ENCODE measurements at places on chromosomes 6 and 20. TPM values are rescaled to one million over a fixed set of nuclear protein-coding genes. Genes with fewer than 3 reads are reported as not detected.
A peak's percentile ranks its signal among the peaks of the same experiment; 100 is the strongest.

DNA sequence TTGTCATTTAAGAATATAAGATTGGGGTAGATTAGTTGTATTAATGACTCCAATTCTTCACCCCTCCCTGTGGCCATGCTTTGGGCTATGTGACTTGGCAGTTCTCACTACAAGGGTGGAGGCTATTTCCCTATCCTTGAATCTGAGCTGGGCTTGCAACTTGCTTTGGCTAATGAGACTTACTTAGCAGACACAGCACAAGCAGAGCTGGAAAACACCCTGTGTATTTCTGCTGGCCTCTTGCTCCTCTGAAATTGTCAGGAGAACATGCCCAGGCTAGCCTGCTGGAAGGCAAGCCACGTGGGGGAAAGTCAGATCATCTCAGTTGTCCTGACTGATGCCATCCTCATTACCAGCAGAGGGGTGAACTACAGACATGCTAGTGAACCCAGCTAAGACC lies 126.5 kb upstream of the HDGFL1 start:
- no peaks in the 10 kb centered on the region for H3K4me1 ChIP-seq
- no peaks in the 10 kb centered on the region for H3K36me3 ChIP-seq
- H3K27me3 ChIP-seq, result no peaks in the 10 kb centered on the region
- H3K4me3 ChIP-seq, result no peak overlapping the region
- H3K27ac ChIP-seq, result no peak overlapping the region

HNF4A gene
- polyA plus RNA-seq, result 324 TPM

- no peaks in the 10 kb centered on the region for H3K27me3 ChIP-seq
- H3K4me1 ChIP-seq, result no peaks in the 10 kb centered on the region
- no peak overlapping the region for H3K4me3 ChIP-seq
- peaks cover 25% of the 10 kb centered on the region for H3K36me3 ChIP-seq
These were observed 21.5 kb downstream of the ZNF337 start for GRCh38 chr20:25675161-25675560.

DNA sequence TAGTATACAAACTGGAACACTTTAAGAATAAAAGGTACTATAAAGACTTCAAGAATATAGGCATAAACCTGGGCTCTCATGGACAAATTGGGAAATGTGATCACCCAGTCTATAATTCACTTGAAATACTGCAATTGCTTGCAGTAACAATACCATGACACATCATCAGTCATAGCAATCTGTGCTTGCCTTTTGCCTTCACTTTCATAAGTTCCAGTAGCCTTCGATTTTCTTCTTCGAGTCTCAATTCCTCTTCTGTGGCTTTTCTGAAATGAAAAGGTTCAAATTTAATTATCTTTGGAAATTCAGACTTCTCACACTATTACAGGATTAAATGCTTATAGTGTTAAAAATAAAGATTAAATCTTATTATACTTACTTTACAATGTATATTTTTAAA lies 96.3 kb upstream of the ZBTB24 start:
- no peak overlapping the region for H3K27ac ChIP-seq
- H3K4me3 ChIP-seq, result no peak overlapping the region
- no peaks in the 10 kb centered on the region for H3K36me3 ChIP-seq
- no peaks in the 10 kb centered on the region for H3K4me1 ChIP-seq
- DNase-seq, result no peak

PSORS1C2 gene
- not detected for polyA plus RNA-seq

- H3K36me3 ChIP-seq, result no peaks in the 10 kb centered on the region
- no peaks in the 10 kb centered on the region for H3K27me3 ChIP-seq
- H3K27ac ChIP-seq, result peak overlapping the region; percentile 22
- H3K4me1 ChIP-seq, result peaks cover 7% of the 10 kb centered on the region
These were observed 66.3 kb downstream of the ATXN1 start for GRCh38 chr6:16694781-16695578.

GRCh38 chr6:69589626-69590025 lies 207.2 kb downstream of the LMBRD1 start:
- H3K27ac ChIP-seq, result no peak overlapping the region
- DNase-seq, result no peak
- H3K4me1 ChIP-seq, result no peaks in the 10 kb centered on the region
- no peaks in the 10 kb centered on the region for H3K27me3 ChIP-seq

EMILIN3 gene
- 2.6 TPM for polyA plus RNA-seq

LRRC1 gene
- 35.4 TPM for polyA plus RNA-seq

Data from small intestine (tissue), 16 donors.